Activated CD4-positive, alpha-beta T cell treated with anti-CD3 and anti-CD28 coated beads for 4 hours (primary cell): ENCODE measurements at places on chromosomes 3 and 15.

DNA sequence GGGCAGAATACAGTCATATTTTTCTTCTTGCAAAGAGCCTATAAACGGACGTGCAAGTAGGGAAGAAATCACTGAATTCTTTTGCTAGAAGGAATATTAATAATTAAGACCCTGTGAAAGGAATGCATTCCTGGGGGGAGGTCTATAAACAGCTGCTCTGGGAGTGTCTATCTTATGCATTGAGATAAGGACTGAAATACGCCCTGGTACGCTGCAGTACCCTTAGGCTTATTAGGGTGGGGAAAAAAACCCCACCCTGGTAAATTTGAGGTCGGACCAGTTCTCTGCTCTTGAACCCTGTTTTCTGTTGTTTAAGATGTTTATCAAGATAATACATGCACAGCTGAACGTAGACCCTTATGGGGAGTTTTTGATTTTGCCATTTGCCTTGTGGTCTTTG, 100.0 kb upstream of the KBTBD8 start:
- DNase-seq = no peak

DNA sequence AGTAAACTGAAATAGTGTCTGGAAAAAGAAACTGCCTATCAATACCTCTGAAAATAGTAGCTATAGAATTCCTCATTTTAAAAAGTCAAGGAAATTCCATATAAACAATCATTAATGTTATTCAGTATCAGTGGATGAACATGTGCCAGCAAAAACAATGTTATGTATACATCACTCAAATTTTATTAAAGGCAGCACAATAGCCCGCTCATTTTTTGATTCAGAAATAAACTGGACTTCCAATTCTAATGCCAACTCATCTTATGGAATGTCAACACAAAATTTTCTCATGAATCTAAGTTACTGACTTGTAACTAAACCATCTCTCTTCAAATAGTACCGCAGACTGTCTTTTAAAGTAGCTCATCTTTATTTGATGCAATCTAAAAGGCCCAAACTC, 19.0 kb downstream of the THBS1 start:
- no peak for DNase-seq

DNA sequence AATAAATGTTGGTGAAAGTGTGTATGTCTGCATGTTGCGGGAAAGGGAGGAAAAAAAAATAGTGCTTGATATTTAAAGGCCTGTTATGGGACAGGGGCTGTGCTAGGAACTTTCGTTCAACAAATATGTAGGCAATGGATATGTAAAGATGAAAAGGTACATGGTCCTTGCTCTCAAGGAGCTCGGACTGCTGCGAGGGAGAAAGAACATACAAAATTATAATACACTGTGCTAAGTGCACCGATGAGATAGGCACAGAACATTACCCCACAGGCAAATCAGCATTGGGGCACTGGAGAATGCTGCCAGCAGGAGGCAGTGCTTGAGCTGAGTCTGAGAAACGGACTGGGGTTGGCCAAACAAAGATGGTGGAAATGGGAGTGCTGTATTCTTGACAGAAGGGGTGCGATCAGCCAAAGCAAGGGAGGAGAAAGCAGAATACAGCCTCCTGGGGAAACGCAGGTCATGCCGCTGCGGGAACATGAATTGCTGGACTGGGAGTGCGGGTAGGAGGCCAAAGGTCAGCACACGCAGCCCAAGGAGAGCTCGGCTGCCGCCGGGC, 649 bp downstream of the C15orf40 start:
- DNase-seq = peak; percentile 75

GRCh38 chr15:56984681-56985481, 66.4 kb downstream of the TCF12 start:
- no peak for DNase-seq

GRCh38 chr3:78221796-78222195, 1181.9 kb downstream of the ROBO2 start:
- DNase-seq = no peak

- DNase-seq = no peak
Observed at GRCh38 chr3:23877329-23877980, 39.3 kb downstream of the NKIRAS1 start.

DNA sequence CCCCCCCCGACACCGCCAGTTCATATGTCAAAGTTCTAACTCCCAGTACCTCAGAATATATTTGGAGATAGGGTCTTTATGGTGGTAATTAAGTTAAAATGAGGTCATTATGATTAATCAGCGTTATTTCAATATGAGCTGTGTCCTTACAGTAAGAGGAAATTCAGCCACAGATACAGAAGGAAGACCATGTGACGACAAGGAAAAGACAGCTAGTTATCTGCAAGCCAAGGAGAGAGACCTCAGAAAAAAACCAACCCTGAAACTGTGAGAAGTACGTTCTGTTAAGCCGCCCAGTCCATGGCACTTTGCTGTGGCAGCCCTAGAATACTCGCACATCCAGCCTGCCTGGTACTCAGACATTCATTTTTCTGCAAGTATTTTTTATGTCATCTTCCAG, 62.3 kb upstream of the ARL8B start:
- DNase-seq = no peak

DNA sequence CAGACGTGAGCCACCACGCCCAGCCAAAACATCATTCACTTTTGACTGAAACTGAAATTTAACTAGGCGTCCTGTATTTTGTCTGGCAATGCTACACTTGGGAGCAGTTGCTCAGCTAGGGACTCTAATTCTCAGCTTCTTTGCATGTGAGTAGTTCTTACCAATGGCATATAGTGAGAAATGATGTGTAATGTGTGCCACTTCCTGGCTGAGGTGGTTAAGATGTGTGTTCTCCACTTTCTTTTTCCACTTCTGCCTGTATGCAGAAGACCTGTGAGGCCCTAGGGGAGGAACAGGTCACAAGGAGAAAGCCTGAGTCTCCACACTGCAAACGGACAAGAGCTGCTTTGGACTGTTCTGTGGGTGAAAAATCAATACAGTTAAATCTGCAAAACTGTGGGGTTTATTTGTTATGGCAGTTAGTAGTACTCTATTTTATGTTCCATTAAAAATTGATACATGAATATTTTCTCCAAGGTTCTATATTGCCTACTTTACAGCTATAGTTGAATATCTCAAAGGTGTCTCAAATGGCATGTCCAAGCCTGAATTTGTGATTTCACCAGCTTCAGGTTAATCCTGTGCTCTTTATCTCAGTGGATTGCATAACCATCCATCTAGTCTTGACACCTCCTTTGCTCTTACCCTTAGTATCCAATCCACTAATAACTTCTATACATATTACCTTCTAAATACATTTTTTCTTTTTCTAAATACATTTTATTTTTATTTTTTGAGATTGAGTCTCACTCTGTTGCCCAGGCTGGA, 59.3 kb downstream of the NR1D2 start:
- no peak for DNase-seq

GRCh38 chr3:4906107-4906621, 73.1 kb upstream of the BHLHE40 start:
- DNase-seq = no peak

GRCh38 chr3:44334326-44334725, 4.2 kb upstream of the TCAIM start:
- no peak for DNase-seq

DNA sequence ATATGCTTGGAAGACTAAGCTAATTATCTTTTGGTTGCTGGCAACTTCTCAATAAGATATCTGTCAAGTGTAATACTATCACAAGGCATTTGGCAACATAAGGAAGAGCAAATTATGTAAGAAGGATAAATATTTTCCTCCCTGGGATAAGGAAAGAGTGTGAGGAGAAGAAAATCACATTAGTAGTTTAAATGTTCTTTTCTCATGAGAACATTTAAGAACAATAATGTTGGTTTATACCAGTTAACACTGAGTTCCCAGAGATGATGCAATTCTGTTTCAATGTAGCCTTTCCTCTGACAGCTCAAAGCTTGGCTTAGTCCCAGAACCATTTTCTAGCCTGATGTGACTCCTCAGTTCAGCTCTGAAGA, 66.1 kb upstream of the NPHP3 start:
- DNase-seq = no peak

GRCh38 chr15:59687836-59688235, 1.3 kb downstream of the BNIP2 start:
- peak; percentile 8 for DNase-seq

- DNase-seq = no peak
Observed at GRCh38 chr3:45604066-45604465, 9.5 kb downstream of the LIMD1 start.

GRCh38 chr15:99980752-99981151, 247.5 kb upstream of the LYSMD4 start:
- no peak for DNase-seq

DNA sequence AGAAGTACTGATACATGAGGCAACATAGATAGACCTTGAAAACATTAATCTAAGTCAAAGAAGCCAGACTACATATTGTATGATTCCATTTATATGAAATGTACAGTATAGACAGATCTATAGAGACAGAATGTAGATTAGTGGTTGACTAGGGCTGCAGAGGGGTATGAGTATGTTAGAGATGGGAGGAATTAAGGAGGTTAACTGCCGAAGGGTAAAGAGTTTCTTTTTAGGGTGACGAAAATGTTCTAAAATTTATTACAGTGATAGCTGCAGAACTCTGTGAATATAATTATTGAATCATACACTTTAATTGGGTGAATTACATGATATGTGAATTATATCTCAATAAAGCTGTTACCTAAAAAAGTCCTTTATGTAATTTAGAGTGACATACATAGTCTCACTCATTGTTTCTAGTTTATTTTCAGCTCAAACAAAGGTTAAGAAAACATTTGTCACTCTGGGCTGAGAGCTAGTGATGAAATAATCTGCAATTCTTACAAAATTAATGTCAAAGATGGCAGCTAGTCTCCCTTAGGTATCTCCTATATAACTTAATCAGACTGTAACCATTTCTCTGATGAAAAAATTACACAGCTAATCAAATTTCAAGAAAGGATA, 61.4 kb downstream of the DENND4A start:
- no peak for DNase-seq

- DNase-seq = no peak
Observed at GRCh38 chr3:178419071-178419470, 117.2 kb upstream of the KCNMB2 start.

GRCh38 chr15:100879464-100880138, at the start of gene ALDH1A3:
Gene ALDH1A3, plus strand, starts transcription at chr15:100879831. Its CDS starts 77 bp downstream, at chr15:100879908.
- DNase-seq = no peak

DNA sequence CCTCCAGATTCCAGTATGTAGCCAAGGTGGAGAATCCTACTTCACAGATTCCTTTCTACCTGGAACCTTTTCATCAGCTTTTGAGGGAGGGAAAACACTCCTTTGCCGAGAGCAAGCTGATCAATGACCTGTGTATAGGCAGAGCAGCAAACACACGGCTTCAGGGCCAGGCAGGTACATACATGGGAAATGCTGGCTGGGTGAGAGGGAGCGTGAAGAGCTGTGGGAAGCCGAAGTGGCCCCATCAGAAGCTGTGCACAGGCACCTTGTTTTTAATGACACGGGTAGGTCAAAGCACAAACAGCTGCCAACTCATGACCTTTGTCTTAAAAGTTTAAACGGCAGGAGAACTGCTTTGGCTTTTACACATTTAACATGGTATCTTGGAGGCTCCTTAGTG, 25.3 kb downstream of the STARD5 start:
- no peak for DNase-seq

DNA sequence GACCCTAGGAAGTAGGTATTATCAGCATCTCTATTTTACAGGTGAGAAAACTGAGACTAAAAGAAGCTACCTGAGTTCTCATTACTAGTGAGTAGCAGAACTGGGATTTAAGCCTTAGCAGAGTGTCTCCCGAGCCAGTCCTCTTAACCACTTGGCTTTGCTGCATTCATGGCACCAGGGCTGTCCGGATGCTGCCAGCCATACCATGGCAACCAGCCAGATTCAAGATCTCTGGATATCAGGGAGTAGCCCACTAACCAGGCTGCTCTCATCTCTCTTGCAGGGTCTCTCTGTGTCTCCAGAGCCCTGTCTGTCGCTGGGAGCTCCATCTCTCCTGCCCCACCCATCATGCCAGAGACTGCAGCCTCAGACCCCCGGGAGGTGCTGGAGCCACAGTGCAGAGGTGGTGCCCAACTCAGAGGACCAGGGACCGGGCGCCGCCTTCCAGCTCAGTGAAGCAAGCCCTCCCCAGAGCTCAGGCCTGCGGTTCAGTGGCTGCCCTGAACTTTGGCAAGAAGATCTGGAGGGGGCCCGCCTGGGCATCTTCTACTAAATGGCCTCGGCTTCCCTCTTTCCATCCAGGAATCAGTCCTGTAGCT, 1.7 kb downstream of the MESP2 start:
- no peak for DNase-seq

DNA sequence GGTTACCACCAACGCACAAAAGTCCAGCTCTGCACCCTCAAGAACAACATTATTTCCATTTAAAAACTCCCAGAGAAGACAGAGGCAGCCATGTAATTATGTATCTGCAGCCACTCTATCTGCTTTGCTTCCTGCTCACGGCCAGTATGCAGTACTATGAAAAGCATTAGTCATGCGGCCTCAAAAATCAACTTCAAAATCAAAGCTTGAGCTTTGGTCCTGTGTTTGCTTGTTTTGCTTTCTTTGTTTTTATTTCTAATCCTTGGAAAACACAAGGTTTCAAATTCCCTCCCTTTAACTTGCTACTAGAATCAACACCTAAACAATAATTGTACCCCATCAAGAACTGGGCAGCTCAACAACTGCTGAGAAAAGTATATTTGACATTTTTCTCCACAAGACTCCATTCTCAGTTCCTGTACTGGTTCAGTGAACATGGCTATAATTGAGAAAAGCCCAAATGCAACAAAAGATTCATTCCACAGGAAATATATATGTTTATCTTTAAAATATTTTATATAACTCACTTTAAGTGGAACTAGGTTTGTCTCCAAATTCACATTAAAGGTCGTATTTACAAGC, 37.6 kb downstream of the GBE1 start:
- DNase-seq = no peak

DNA sequence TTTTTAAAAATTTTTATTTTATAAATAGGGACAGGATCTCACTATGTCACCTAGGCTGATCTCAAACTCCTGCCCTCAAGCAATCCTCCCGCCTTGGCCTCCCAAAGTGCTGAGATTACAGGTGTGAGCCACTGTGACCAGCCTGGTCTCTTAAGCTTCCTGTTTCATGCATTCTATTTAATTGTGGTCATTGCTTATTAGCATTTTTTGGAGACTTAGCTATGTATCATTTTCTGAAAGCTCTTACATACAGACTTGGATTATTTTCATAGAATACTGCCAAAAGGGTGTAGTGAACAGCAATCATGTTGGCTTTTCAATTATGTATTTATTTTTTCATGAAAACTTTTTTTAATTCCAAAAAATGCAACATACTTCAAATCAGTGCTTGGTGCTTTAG, 51.5 kb upstream of the DCUN1D1 start:
- DNase-seq = no peak

DNA sequence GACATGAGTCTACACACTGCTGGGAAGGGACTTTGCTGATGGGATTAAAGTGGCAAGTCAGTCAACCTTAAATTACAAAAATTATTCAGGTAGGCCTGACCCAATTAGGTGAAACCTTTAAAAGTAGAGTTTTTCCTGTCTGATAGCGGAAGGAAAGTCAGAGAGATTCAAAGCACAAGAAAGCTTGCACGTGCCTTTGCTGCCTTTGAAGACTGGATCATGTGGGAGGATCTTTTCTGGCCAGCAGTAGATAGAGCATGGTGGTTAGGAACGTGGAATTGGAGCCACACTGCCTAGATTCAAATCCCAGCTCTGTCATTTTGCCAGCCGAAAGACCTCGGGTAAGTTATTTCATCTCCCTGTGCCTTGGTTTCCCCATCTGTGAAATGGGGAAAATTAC, 265.8 kb upstream of the PROK2 start:
- no peak for DNase-seq
